ENCODE measurements at places on chromosomes 6 and 20.

- DNase-seq = no peak
Measured at GRCh38 chr20:57289391-57290177, 23.1 kb upstream of the BMP7 start.

- no peak for DNase-seq
Measured at GRCh38 chr6:106727480-106728149, 98.2 kb downstream of the QRSL1 start.

DNA sequence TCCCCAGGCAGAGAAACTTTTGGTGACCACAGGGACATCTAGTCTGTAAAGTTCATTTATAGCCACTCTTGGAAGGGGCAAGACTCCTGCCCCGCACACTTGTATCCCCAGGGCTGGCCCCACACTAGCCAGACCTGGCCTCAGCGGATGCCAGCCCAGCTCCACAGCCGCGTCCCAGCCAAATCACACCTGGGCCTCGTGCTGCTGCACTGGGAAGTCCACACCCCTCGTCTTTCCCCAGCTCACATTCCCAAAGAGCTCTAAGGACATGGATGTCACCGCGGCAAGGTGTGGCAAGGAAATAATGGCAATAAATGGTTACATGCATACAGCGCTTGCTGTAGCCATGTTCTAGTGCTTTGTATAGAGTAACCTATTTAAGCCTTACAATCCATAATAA, 8.6 kb downstream of the IP6K3 start:
- DNase-seq = no peak

GRCh38 chr6:5130135-5130866, 45.2 kb downstream of the PPP1R3G start:
- DNase-seq = no peak

DNA sequence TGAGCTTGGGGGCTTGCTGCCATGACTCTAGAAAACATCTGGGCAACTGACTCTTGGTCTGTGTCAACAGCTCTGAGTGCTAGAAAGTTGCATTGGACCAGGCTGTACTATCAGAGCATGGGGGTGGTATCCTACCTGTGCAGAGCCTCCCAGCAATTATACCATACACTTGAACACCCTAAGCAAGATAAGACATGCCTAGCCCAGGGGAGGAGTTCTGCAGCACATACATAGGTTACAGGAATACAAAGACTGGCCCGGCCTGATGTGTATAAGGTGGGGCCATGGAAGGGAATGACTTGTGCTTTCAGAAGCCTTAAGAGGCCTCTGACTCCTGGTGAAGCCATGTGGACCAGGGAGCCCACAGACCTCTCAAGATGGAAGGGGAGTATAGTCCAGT, 11.4 kb upstream of the MOCS1 start:
- DNase-seq = no peak

DNA sequence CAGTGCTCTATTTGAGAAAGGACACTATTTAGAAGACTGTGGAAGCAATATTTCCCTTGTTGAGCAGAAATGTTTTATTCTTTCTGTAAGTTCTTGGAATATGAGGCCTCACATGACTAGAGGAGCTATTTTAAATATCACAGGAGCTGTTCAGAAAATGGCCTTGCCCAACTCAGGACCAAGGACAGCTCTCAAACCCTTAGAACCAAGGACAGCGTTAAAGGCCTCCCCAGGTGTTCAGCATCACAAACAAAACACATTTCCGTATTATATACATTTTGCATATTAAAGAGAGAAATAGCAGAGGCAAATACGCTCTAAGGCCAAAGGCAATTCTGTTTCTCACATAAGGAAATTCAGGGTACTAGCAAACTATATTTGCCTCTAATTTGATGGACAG, 631.4 kb downstream of the CDH26 start:
- DNase-seq = no peak

- no peak for DNase-seq
Measured at GRCh38 chr6:8065519-8065911, 1.3 kb upstream of the BLOC1S5 start.

GRCh38 chr6:31660381-31661261, at the start of gene C6orf47:
C6orf47 (minus strand) TSS chr6:31660778; CDS start chr6:31659947, 831 bp downstream.
- DNase-seq = no peak
